NCI-H1436 treated with DMSO at 0.1 percent for 48 hours (cell line): ENCODE measurements at places on chromosomes 6 and 20.

- DNase-seq, result no peak
Observed at GRCh38 chr6:109466212-109466923, 10.8 kb upstream of the MICAL1 start.

- no peak for DNase-seq
Observed at GRCh38 chr6:77324866-77325265, 138.4 kb downstream of the HTR1B start.

DNA sequence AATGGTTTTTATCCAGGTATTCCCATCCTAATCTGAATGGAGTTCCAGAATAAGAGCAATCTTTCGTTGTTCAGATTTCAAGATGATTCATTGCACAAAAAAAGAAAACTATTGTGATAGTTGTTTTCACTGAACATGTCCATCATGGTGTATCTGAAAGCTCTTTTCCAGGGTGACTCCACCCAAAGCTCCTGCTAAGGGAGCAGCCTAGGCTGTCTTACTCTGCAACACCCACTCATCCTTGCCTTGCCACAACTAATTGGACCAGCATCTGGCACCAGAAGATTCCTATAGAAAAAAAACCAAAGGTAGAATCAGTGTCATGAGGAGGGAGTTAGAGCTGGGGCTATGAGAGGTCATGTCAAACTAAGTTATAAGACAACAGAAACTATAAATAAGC, 7.9 kb upstream of the SYNCRIP start:
- no peak for DNase-seq

DNA sequence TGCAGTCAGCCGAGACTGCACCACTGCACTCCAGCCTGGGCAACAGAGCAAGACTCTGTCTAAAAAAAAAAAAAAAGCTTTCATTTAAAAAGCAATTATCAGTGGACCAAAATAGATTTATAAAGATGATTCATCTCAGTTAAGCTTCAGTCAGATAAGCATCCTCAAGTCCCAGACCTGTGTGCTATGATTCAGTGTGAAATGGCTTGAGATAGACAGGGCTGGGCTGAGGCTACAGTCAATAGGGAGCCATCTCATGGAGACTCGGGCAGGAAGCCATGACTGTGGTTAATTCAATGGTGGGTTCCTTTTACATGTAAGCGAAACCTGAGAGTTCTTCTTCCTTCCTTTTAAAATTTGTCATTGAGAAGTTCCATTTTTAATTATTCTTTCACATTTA, 276.0 kb downstream of the TFAP2A start:
- no peak for DNase-seq

- DNase-seq, result no peak
Observed at GRCh38 chr6:6494677-6495076, 93.8 kb upstream of the LY86 start.

DNA sequence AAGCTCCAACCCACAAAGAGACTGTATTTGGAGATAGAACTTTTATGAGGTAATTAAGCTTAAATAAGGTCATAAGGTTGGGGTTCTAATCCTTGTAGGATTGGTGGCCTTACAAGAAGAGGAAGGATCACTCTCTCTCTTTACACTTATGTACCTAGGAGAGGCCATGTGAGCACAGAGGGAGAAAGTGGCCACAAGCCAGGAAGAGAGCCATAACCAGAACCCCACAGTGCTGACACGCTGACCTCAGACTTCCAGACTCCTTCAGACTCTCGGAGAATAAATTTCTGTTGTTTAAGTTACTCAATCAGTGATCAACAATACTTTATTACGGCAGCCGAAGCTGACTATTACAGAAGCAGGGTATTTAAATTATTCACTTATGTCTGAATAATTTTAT, 430.5 kb upstream of the EPHA7 start:
- DNase-seq, result no peak

- no peak for DNase-seq
Observed at GRCh38 chr6:137403443-137403842, 90.8 kb downstream of the OLIG3 start.

- DNase-seq, result no peak
Observed at GRCh38 chr6:13813621-13814175, 659 bp downstream of the MCUR1 start.

DNA sequence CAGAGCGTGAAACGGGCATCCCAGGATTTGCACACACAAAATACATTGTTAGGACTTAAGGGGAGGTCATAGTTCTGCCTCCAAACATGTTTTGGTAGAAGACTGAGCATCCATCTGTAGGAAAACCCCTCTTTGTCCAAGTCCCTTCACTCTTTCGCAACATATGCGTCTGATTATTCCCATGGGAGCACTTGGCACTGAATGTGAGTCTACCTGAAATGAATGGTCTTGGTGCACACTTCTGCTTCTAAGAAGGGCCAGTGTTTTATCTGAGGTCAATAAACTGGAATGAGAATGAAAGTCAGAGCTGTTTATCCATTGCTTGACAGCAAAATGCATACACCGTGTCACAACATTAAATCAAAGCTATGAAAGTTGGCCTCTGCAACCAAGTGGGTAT, 33.0 kb downstream of the GJA10 start:
- no peak for DNase-seq

- peak; percentile 61 for DNase-seq
Observed at GRCh38 chr6:141562851-141563763, 569.6 kb upstream of the GJE1 start.

- no peak for DNase-seq
Observed at GRCh38 chr20:45963059-45964005, 8.7 kb downstream of the ZNF335 start.

- DNase-seq, result no peak
Observed at GRCh38 chr20:2397091-2397490, 16.4 kb downstream of the TGM6 start.

- no peak for DNase-seq
Observed at GRCh38 chr6:37238381-37238780, 19.2 kb upstream of the TBC1D22B start.

GRCh38 chr6:11042750-11043377, 1.2 kb downstream of the ELOVL2 start:
- no peak for DNase-seq

DNA sequence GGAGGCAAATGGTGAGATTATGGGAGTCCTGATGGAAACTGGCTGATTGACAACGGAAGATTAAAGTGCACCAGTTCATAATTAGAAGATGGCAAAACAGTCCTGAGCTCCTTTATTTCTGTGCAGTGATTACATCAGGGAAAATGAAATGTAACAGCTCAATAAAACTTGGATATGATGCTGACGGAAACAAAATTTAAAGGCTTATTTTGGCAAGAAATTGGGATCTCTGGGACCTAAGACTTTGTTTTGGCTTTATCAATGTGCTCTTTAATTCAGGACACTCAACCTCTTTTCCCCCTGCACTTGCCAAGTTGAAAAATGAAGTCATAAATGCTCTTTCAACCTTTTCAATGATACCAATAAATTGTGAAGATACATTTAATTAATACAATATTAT, 226.8 kb downstream of the C6orf118 start:
- no peak for DNase-seq

- DNase-seq, result peak; percentile 37
Observed at GRCh38 chr6:5030596-5031136, 26.8 kb upstream of the RPP40 start.

DNA sequence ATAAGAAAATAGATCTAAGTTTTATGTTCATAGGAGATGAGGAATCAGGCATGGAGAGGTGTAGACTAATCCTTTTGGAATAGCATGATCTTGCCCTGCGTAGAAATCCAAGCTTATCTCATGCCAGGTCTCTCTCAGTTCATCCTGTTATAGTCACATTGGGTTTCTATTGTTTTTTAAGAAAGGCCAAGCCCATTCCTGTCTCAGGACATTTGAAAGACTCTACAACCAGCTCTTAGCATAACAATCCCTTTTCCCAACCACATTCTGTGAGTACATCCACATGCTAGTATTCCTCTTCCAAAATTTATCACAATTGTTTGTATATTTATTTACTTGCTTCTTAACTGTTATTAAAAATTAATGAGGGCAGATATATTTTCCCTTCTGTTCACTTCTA, 130.3 kb downstream of the MMUT start:
- DNase-seq, result no peak

DNA sequence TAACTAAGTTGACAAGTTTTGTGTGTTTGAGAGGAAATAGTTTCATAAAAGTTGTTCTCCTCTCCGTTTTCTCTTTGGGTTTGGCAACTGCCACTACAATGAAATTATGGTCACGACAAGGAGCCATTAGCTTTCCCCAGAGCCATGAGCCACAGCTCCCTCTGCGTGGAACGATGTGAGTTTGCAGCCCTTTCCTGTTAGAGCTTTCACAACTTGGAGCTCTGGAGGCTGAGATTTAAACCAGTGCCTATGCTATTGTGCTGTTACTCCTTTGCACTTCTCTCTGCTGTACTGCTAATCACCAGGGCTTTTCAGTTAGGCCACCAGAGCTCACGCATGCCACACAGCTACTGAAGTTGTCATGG, 29.3 kb upstream of the TXNDC5 start:
- no peak for DNase-seq

DNA sequence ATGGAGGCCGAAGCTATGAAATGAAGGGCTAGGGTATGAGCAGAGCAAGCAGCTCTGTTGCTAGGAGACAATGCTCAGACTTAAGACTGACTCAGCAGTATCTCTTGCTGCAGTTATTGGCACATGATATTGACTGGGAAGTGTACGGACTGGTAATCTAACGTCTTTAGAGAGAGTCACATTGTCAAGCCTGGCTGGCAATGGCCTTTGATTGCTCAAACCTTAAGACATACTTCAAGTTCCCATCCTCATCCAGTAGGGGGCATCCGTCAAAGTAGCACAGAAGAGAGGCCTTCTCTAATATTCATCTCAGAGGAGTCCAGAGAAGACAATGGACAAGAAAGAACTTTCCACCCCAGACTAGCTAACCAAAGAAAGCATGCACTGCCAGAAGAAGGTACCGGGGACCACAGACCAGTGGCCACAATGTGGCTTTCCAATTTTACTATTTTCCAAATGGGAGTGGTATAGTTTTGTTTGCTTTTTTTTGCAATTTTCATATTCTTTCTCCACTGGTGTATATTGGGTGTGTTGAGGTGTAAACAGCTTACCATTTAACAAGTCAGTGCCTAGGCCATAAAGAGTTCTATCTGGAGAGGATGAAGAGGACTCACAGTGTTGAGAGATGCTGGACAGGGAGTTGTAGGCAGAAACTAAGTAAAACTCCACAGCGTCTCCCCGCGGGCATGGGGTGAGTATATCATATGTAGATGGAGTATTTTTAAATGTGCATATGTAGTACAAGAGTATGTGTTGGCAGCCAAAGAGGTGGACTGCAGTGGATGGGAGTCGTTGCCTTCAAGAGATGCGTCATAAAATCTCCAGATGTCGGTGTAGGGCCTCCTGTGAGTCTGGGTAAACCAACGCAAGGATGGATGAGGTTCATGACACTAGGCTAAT, 36.7 kb downstream of the LRFN2 start:
- no peak for DNase-seq

- DNase-seq, result no peak
Observed at GRCh38 chr20:37920270-37920669, 17.3 kb downstream of the VSTM2L start.

- DNase-seq, result no peak
Observed at GRCh38 chr20:5282561-5282960, 34.2 kb downstream of the PROKR2 start.

DNA sequence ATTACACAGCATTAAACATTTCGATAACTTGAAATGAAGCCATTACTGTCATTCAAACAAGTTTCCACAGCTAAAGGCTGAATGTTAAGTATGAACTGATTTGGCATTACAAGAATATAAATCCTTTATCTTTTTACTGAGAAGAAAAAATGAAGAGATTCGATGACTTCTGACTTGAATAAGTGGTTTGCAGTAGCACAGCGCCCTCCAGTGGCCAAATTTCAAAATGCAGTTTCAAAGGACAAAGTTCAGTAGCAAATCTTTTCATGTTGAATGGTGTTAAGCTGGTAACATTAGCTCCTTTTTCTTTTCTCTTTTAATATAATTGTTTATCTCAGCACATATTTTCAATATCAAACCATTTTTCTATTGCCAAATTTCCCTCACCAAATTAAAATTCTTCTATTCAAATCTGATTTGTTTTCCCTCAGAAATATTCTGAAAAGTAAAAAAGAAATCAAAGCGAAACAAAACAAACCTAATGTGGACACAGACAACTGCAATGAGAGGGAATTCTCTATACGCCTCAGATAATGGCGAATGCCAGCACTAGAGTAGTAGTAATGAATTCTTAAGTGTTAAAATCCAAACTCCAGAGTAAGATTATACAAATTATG, 145.7 kb downstream of the BTBD9 start:
- DNase-seq, result no peak

DNA sequence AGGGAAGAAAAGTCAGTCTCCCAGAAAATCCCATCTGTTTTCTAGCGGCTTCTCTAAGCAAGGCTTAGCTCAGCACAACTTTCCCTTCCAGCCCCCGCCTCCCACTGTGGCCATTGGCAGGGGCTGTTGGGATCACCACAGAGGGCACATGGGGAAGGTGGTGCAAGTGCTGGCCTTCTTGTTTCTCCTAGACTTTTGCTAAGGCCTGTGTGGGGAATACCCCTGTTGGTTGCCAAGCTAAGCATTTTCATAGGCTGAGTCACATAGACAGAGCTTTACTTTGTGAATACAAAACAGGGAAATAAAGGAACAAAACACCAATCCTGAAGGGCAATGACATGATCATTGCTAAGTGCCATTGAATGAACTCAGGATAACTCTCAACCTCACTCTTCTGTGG, 32.4 kb upstream of the TIAM2 start:
- DNase-seq, result no peak

DNA sequence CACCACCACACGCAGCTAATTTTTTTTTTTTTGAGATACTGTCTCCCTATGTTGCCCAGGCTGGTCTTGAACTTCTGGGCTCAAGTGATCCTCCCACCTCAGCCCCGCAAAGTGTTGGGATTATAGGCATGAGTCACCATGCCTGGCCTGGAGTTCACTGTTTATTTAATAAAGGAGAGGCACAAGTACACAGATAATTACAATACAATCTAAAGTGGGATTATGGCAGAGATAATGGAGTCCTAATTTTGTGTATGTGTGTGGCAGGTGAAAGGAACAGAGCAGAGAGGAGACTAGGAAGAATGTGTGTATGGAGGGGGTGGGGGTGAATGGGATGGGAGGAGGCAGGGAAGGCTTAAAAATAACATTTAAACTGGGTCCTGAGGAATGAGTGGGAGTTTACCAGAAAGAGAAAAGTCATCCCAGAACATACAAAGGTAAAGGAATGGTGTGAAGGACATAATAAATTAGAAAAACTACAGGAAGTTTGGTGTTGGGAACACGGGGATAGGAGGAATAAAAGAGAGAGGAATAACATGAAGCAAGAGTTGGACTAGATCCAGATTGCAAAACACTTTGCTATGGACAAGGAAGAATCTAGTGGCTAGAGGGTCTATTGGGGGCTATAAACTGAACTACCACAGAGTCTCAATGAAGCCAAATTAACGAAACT, 4.4 kb downstream of the NCOA5 start:
- peak; percentile 17 for DNase-seq

GRCh38 chr20:53425481-53425880, 168.2 kb downstream of the ZNF217 start:
- DNase-seq, result no peak

DNA sequence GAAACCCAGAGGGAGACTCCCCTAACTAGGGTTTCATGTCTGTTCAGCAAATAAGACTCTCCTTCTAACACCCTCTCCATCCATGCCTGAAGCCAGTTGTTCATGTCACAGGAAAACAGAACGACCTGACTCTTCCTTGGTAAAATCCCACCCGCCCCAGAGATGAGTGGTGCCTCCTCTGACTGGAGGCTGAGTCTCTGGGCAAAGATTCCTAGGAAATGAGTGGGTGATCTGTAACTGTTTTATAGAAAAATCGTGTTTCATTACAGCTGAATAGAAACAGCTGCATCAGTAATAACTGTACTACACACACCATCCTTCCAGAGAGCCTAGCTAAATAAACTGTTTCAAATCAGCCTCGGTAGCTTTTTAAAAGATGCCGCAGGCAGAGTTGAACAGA, 37.4 kb upstream of the MRPS10 start:
- no peak for DNase-seq
